NCI-H187 (cell line): ENCODE measurements at places on chromosomes 2 and 18.

GRCh38 chr2:102057502-102058292 is 65.9 kb downstream of the IL1R2 start:
- no peak for DNase-seq

GRCh38 chr2:216002693-216003092 is 10.7 kb downstream of the MREG start:
- DNase-seq = no peak

GRCh38 chr2:147161746-147162145 is 683.1 kb upstream of the ACVR2A start:
- DNase-seq = no peak

GRCh38 chr2:216492597-216493333 is 5.9 kb upstream of the RPL37A start:
- DNase-seq = no peak

- DNase-seq = no peak
Observed at GRCh38 chr2:11631462-11631861, 38.5 kb downstream of the NTSR2 start.

DNA sequence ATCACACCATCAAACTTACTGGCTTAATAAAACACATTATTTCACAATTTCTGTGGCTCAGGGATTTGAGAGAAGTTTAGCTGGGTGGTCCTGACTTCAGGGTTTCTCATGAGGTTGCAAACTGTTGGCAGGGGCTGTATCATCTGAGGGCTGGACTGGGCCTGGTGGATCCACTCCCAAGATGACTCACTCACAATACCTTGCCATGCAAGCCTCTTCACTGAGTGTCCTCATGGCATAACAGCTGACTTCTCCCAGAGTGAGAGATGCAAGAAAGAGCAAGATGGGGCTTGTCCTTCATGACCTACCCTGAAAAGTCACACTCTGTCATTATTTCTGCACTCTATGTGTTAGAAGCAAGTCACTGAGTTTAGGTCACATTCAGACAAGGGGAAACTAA is 73.8 kb downstream of the AQP4 start:
- no peak for DNase-seq

DNA sequence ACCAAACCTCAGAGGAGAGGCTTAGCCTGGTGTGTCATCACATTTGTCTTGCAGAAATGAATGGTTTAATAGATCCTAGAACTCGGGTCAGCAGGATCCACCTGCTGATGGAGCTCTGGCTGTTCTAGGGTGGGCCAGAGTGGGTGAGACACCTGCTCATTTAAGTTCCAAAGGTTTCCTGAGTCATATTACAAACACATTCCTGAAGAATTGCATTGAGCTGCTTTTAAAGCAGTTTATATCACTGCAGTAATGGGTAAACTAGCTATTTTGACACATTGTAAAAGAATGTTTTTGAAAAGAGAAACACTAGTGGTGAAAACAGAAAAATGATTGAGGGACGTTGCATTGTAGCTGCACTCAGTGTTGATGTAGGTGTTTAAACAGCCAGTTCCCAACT is 175.3 kb upstream of the TCF4 start:
- no peak for DNase-seq

- no peak for DNase-seq
Observed at GRCh38 chr18:53756610-53756972, 467.9 kb downstream of the MBD2 start.

DNA sequence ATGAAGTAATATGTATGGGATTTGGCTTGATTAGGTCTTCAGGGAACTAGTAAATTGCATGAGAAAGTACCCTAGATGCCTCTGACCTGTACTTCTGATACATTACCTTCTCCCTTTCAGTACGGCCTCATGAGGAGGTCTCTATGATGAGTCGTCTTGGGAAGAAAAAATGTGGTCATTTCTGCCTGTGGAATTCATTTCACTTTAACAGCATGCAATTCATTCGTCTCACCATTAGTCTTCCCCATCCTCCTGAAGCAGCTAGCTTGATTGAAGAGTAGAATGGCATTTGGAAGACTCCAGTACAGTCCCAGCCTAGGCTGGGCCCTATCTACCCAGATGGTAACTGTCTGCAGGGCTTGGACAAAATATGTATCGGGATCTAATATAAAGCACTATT is 52.2 kb downstream of the TMX3 start:
- no peak for DNase-seq

- no peak for DNase-seq
Observed at GRCh38 chr2:19425419-19425818, 67.0 kb upstream of the OSR1 start.

DNA sequence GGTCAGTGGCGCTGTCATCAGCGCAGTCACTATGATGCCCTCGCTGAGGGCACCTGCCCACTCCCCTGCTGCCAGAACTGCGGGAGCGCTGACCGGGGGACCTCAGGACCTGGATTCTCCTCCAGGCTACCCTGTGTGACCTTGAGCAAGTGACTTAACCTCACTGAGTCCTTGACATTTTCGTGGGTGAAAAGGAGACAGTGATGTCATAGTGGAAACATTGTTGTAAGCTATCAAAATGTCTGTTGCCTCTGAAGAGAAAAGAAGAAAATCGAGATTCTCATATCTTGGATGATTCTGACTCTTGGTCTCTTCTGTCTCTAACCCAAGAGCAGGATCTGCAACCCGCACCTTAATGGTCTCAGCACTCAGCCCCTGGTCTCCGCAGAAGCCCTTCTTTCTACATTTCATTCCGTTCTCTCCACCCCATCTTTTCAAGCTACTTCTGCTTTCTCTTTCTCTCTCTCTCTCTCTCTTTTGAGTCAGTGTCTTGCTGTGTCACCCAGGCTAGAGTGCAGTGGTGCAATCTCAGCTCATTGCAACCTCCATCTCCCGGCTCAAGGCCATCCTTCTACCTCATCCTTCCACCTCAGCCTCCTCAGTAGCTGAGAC is 978 bp upstream of the TUBA4A start:
- no peak for DNase-seq

DNA sequence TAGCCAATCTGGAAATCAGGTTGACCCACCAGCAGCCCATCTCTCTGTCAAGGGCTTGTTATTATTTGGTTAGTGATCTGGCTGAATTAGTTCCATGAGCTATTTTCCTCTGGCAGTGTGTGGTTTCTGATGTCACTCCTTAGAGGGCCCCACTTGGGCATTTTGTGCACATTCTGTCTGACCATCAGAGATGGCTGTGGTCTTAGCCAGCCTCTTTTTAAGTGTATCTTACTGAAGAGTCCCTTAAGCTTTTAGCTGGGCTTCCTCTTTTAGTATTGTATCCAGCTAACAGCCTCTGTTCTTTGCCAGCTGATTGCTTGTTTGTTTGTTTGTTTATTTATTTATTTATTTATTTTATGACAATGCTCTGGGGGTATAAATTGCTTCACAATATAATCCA is 951.1 kb upstream of the CNTNAP5 start:
- DNase-seq = no peak

DNA sequence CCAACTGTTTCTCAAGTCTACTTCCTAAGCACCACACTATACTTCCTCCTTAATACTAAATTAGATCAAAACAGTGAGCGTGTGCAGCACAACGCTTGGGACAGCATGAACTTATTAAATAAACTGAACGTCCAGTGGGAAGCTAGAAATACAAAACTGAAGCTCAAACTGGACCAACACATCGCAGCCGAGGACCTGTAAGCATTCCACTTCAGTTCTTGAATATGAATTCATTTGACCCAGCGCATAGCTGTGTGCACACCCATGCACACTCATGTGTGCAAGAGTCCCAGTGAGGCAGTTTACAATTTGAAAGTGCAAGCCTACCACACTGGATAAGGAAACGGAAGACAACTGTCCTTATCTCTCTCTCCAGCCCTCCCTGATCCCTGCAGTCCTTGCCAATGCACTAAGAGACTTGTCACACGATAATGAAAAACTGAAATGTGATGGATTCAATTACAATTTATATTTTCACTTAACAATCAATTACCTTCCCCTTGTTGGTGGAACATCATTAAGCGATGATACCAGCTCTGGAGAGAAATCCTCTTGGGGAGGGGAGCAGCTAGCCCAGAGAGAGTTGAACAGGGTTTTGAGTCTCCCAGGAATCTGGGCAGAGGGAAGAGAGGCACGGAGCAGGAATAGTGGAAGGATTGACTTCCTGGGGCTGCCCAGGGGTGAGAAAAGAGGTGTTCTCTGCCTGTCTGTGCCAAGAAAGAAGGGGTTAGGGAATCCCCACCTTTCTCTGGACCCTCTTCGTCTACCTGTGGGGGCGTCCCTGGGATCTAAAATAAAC is 186.5 kb upstream of the KLHL29 start:
- DNase-seq = no peak
